ENCODE measurements at places on chromosomes 2 and 18.

- DNase-seq: no peak
These were observed 489.7 kb downstream of the EIPR1 start for GRCh38 chr2:2887772-2888387.

DNA sequence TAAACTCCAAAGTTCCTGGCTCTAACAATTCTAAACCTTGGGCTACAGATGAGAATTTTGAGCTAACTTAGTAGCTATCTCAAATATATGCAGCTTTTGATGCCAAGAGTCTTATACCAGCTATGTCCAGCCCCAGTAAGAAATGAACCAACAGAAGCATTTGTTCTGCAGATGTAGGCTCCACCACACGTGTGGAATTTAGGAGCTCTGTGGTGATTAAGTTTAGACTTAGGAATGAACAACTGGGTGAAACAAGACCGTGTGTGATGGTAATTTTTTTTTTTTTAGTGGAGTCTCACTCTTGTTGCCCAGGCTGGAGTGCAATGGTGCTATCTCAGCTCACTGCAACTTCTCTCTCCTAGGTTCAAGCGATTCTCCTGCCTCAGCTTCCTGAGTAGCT lies 179.7 kb downstream of the ANKRD30B start:
- DNase-seq: no peak

DNA sequence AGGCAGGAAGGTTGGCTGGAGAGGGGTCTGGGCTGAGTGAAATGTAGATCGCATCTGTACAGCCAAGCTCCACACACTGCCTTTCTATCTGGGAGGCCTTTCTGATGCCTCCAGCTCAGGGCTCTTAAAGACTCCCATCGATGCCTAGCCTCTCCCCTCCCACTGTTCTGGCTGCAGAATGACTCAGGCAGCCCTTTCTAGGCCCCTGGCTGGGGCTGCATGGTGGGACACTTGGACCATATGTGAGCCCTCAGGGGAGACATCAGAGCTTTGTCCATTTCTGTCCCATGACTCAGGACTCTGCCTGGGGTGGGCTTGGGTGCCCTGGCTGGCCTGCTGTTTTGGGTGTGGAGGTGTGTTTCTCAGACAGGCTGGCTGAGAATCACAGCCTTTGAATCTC lies 101.3 kb downstream of the CELF4 start:
- DNase-seq: no peak

- no peak for DNase-seq
These were observed 323.1 kb downstream of the NBAS start for GRCh38 chr2:15238028-15238427.

DNA sequence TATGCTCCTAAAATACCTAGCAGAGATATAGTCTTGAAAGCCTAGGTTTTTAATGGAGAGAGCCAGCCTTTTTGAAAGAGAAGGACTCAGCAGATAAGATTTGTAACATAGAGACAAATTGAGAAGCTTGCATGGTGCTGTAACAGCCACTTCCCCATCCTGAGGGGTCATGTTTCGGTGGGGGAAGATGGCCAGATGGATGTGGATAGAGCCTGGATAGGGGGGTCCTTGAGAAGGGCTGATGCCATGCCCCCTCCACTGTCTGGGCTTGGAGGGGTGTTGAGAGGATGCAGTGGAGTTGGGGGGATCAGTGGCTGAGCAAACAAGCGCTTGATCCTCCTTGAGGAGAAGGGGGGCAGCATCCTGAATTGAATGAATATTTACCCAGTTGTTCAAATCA lies 178.0 kb upstream of the HS6ST1 start:
- DNase-seq: no peak

- DNase-seq: no peak
These were observed 49.0 kb downstream of the PIAS2 start for GRCh38 chr18:46868169-46868921.

DNA sequence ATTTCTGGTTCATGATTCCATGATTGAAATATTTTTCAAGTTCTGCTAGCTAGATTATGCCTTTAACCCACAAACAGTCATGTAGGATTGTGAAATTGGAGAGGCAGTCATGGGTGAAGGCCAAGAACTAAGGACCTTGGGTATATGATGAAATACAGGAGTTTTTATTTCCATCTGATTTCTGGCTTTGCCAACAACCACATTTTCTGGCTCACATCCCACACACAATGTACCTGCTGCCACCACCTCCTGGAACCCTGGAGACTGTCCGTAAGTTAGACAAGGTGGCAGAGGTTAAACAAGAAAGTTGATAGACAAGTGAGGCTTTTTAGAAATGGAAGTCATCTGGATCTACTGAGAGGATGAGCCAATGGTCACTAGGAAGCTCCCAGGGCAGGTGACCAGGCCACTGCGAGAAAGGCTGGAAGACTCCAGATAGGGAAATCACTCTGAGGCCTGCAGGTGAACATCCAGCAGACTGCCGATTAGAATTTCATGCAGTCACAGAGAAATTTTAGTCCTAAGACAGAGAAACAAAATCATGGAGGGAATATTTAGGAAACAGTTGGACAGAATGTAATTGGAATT lies 402.0 kb downstream of the ALK start:
- no peak for DNase-seq

DNA sequence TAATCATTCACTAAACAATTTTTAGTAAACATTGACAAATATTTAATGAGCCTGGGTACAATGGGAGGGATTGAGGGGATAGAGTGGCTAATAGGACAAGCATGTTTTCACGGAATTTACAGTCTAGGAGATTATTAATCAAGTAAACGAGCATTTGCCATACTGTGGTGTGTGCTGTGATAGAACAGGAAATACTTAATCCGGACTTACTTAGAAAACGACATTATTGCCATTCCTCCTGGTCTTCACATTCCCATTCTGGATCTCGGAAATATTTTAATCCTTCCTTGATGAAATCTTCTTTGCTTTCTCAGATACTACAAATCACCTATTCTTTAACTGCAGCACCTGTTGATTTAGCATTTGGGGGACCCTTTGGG lies 905 bp downstream of the TTLL4 start:
- DNase-seq: no peak

DNA sequence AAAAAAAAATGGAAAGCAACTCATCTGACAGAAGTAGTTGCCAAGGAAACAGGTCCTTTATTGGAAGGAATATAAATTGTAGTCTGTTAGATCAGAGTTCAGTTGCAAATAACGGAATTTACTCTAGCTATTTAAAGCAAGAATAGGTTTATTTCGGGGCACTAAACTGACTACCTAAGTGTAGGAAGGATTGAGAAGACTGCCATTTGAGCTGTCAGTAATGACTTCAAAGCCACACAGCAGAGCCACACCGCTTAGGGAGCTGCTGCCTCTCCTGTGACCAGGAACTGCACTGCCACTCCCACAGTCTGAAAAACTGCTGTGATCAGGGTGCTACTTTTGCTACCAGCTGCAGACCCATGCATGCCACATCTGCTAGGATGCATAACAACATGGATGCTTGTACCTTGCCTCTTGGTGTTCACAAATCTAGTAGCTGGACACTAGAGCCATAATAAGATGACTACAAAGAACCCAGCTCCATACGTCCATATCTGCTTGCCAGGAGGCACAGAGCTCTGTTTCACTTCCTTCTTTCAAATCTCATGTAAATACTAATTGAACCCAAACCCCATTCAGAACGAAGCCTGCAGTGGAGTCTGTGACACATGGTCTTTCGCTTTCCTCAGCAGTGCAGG lies 2.2 kb downstream of the DSG2 start:
- no peak for DNase-seq

GRCh38 chr2:206556357-206556949 lies 85.8 kb upstream of the FAM237A start:
- DNase-seq: peak; percentile 22

GRCh38 chr2:203579730-203580129 lies 44.6 kb upstream of the RAPH1 start:
- DNase-seq: peak; percentile 21

GRCh38 chr2:233202531-233202944 lies 48.9 kb upstream of the ATG16L1 start:
- DNase-seq: no peak

GRCh38 chr2:101368376-101368775 lies 18.9 kb downstream of the CREG2 start:
- no peak for DNase-seq

GRCh38 chr18:75696391-75696790 lies 268.9 kb upstream of the SMIM21 start:
- DNase-seq: no peak

GRCh38 chr2:56184500-56185011 lies 766 bp downstream of the CCDC85A start:
- no peak for DNase-seq

DNA sequence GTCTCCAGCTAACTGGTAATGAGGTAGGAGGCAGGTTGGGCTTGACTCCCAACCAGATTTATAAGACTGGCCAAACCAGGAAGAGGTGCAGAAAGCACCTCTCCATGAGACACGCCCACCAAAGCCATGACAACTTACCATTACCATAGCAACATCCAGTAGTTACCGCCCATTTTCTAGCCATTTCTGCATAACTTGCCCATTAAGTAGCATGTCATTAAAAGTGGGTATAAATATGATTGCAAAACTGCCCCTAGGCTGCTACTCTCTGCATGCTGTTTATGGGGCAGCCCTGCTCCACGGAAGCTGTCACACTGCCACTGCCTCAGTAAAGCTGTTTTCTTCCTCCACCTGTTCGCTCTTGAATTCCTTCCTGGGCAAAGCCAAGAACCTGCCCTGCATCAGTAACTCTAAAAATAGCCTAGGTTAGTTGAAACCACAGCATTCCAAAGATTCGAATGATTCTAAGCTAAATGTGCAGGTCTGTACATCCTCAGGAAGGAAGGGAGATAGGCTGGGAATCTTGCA lies 131.9 kb downstream of the ATL2 start:
- no peak for DNase-seq

- no peak for DNase-seq
These were observed 210.6 kb downstream of the TFCP2L1 start for GRCh38 chr2:121074293-121074932.

GRCh38 chr2:79099140-79099686 lies 11.4 kb upstream of the REG1B start:
- DNase-seq: no peak

DNA sequence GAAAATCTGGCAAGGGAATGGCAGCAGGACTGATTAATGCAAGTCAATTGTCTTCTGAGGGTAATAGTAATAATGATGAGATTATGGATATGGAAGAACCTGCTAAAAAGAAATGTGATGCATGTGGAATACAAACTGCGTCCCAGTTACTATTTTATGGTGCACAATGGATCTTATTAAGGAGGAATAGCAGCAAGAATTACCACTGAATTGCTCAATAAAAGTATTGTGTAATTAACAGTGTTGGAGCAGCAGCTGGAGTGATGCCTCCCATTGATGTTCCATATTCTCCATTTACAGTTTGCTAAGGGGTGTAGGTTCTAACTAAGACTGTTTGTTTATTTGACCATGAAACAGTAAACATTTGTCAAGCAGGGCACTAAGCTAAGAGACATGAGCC lies 167.9 kb downstream of the HRH4 start:
- no peak for DNase-seq

DNA sequence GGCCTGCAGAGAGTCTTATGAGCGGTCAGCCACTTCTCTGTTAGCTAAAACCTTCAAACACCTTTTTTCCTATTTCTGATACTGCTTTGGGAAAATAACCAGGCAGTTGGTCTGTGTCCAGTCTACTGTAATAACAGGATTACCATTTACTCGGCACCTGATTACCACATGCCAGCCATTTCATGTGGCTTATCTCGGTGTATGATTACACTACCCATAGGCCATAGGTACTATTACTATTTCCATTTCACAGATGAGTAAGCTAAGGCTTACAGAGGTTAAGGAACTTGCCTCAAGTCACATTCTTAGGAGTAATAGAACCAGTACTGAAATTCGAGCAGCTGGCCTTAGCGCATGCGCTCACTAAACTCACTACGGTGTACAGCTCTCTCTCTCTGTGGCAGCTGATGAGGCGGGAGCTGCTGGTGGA lies 147.2 kb upstream of the L3MBTL4 start:
- no peak for DNase-seq

GRCh38 chr2:31239593-31240177 lies 5.7 kb downstream of the EHD3 start:
- DNase-seq: no peak

- DNase-seq: no peak
These were observed 5.1 kb upstream of the DCC start for GRCh38 chr18:52334896-52335295.

- DNase-seq: no peak
These were observed 18.4 kb upstream of the CNDP2 start for GRCh38 chr18:74477771-74478170.

- no peak for DNase-seq
These were observed 7.2 kb upstream of the ABCB11 start for GRCh38 chr2:169038338-169038757.

DNA sequence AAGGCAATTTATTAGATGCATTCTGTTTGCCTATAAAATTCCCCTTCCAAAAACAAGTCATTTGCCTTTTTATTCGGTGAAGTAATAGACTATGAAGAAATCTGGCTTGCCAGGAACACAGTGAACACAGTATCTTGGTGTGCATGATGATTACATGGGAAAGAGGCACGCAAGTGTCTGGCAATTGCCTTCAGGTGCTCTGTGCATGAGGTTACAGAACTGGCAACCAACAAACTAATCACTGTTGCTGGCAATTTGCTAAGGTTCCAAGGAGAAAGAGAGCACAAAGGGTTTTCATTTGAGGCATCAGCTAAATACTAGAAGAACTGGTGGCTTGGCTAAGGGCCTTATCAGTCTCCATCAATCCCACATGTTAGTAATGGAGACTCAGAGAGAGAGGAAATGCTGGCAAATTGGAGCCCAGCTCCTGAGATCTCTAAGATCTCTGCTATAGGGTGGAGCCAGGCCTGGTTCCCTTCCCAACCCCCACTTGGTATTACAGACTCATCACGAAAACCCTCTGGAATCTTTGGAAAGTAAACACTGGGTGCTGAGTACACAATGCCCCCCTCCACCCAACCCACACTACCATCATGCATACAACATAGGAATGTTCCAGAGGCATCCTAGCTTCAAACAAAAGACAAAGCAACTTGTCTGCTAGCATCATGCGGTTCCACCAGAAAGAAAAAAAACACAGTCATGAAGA lies 10.4 kb downstream of the RNF152 start:
- DNase-seq: no peak

GRCh38 chr18:2111456-2111855 lies 459.8 kb downstream of the METTL4 start:
- no peak for DNase-seq

DNA sequence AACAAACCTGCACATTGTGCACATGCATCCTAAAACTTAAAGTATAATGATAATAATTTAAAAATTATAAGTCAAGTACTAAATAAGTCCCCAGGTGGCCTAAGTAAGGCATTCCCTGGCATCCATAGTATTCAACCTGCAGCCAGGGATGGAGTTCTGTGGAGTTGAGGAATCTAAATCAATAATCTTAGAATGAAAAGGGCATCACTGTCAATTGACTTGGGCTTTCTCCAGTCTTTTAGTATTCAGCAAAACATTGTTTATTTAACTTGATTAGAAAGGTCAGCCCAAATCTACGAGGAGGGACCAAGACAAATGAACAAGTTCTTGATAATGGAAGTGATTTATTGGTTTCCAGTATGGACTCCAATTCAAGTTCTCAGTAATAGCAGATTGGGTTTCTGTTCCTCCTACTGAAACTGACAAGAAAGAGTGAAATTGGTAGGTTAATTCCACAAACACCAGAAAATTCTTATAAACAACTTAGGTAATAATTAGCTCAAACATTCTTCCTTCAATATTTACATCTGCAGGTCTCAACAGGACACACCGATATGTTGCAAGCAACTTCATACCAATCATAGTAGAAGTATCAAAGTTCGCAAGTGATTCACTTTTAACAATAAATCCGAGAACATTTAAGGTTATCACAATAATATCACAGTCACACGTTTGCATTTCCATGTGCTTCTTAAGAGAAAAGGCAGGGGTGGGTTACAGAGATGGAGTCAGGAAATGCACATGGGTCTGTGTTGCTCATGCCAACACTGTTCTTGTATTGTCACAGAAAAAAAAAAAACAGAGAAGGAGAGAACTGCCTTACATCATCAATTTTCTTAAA lies 51.7 kb upstream of the EHBP1 start:
- no peak for DNase-seq
